Pancreas (tissue), 10 donors: ENCODE measurements at places on chromosomes 5 and 9.
A peak's percentile ranks its signal among the peaks of the same experiment; 100 is the strongest.

GRCh38 chr9:137764171-137764671, 113.4 kb upstream of the CACNA1B start:
- no peak for DNase-seq

DNA sequence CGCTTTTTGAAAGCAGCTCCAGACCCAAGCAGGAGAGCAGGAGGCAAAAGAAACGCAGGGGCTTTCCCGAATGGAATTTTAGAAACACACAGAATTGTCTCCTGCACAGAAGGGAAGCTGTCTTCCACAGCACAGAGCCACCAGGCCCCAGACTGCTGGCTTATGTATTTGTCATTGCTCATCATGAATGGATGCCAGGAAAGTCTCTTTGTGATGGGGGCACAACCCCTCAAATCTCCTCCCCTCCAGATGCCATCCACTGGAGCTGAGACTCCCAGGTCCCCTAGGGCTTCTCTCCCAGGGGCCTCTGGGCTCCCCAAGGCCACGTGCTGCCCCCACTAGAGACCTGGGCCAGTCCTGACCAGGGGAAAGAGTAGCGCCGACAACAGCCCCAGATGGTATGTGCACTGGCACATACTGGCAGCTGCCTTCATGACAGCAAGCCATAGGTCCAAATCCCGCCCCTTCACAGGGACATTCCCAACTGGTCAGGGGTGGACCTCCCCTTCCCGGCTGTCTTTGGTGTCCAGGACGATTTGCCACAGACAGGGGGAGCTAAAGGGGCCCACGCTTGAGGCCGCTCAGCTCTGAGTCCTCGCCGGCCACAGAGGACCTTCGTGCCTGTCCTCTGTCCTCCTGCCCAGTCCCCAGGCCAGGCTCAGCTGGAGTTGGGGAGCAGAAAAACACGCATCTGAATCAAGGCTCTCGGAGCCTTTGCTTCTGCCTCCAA, 127.8 kb downstream of the KCNIP1 start:
- DNase-seq: no peak

DNA sequence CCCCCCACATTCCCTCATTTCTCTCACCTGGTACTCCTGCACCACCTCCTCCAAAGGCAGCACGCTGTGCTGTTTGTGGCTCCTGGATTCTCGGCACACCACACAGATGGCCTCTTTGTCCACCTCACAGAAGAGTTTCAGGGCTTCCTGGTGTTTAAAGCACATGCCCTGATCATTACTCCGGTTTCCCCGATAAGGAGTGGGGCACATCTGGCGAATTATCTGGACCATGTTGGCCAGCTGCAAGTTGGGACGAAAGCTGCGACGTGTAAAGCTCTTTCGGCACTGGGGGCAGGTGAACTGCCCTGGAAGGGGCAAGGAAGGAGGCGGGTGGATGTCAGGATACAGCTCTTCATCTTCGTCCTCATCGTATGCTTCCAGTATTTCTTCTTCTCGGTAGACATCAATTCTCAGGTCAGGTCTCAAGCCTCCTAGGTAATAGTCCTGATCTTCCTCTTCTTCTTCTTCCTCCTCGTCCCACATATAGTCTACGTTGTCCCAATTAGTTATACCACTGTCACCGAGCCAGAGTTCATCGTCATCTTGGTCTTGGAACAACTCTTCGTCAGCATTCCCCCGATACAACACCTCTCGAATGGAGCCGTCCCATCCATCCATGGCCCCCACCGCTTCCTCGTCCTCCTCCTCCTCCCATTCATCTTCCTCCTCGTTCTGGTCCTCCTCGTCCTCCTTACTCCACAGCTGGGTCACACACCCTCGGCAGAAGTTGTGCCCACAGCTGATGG, 796 bp downstream of the TRIM52 start:
- no peak for DNase-seq

DNA sequence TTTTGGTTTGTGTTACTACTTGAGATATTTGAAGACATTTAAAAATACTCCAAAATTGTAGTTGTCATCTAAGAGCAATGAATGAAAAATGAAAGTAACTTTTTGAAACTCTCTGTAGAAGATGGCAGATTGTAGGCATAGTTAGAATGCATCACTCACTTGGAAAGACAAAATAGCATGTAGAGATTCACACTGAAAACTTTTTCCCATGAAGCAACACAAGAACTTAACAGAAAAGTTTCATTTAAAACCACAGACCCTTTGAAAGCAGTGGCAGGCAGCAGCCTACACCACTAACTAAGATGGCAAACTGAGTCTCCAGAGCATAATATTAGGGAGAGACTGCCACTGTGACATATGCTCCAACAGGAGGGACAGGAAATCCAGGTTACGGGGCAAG, 18.9 kb upstream of the FAM174A start:
- no peak for DNase-seq

DNA sequence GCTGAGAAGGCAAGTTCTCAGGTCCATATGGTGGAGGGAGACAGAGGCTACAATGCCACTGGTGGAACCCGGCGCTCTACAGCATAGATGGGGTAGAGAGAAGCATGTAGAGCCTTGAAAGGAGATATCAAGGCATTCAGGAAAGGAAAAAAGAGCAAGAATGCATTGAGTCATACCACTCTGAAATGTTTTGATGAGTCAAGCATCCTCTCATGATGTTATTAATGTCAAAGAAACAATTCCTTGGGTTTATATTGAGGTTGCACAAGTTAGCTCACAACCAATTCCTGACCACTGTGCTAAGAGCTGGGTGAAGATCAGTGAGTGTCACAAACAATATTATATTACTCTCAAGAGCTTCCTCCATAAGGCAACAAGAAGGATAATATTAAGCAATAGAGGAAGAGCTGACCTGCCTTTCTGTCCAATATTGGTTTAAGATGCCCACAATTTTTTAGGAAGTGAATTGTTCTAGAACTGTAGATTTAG, 178.0 kb downstream of the RFK start:
- no peak for DNase-seq

DNA sequence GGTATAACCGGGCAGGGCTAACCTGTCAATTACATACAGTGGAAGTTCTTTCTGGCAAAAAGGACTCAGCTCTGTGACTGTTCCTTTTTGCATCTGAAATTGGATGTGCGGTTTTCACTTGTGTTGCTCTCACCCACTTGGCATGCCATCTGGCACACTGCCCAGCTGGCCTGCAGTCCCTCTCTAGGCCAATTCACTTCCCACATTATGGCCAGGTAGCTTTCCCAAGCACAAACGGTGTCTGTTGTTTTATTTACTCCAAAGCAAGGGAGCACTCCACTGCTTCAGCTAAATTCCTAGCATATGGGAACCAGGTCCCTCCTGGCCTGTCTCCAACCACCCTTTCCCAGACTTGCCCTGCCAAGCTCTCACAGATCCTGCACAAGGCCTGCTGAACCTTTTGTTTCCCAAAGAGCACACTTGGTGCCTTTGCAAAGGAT, 132.5 kb downstream of the SEMA6A start:
- DNase-seq: peak; percentile 70

GRCh38 chr5:150180241-150181026, 9.4 kb upstream of the SLC6A7 start:
- no peak for DNase-seq

- peak; percentile 73 for DNase-seq
These were observed 617.4 kb downstream of the SLCO4C1 start for GRCh38 chr5:101678481-101679193.

DNA sequence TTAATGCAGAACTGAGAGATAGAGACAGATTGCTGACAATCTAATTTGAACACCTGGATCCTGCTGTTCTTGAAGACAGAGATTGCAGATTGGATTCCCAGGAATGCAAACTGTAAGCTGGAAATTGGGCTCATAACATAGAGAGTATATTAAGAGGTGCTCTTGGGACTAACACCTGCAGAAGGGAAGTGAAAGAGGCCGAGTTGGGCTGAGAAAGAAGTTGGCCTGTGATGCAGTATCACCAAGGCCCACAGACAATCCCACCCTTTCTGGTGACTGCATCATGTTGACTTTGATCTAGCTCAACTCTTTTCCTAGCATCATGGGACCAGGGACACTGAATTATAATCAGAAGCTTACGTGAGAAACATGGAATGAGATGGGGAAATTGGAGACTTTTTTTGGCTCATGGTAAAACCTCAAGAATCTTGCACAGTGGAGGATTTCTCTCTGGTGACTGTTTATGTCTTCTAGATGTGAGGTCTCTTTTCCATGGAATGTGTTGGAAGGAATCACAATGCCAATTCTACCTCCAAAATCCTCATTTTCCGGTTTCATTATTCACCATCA, 36.5 kb upstream of the NUDT12 start:
- no peak for DNase-seq

GRCh38 chr9:12705738-12706391, 12.7 kb downstream of the TYRP1 start:
- DNase-seq: no peak
